ENCODE measurements at places on chromosomes 16 and 17.
A peak's percentile ranks its signal among the peaks of the same experiment; 100 is the strongest.

DNA sequence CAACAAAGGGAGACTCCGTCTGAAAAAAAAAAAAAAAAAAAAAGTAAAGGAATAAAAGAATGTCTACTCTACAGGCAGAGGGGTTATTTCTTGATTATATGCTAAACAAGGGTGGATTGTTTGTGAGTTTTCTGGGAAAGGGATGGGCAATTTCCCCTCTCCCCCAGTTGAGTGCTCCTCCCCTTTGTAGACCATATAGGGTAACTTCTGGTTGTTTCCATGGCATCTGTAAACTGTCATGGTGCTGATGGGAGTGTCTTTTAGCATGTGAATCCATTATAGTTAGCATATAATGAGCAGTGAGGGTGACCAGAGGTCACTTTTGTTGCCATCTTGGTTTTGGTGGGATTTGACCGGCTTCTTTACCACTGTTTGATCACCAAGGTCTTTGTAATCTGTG is 4.2 kb upstream of the NME1 start:
- no peak for DNase-seq

GRCh38 chr16:22638393-22639206 is 127.9 kb downstream of the NPIPB5 start:
- DNase-seq: peak; percentile 58

DNA sequence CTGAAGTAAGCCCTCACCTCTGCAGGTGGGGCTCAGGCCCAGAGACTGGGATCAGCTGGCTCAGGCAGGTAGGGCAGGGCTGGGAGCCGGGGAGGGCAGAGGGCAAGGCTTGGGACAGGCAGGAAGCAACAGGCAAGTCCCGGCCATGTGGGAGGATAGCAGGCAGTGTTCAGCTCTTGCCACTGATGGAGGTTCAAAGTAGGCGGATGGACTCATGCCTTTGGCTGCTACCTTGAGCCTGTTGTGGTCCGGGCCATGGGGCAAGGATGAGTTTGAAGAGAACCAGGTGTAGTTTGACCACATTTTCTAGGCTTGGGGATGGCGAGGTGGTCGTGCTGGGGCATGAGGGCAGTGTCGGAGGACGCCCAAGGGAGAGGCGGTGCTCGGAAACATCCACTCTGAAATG is 2.7 kb downstream of the PRCD start:
- no peak for DNase-seq

DNA sequence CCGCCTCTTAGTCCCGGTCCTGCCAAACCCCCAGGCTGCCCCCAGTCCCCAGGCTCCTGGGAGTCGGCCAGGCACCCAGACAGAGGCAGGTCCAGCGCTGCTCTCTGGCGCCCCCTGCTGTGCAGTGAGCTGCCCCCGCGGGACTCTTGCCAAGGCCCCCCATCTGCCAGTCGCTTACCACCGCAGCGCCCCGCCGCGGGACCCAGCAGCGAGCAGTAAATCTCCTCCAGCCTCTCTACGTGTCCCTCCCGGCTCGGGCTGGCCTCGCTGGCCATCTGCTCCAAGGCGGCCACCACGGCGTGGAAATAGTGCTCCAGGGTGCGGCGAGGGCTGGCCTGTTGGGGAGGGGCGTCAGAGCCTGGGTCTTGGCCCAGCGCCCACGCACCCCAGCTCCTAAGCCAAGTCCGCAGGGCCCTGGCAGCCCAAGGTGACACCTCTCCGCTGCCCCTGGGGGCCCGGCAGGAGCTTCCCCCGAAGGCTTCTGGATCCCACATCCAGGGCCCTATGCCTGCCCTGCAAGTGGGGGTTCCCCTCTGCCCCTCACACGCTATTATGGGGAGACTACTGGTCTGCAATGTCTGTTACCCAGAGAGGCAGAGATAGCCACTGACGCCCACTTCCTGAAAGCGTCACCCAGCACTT is 33.7 kb upstream of the MFSD6L start:
- no peak for DNase-seq

DNA sequence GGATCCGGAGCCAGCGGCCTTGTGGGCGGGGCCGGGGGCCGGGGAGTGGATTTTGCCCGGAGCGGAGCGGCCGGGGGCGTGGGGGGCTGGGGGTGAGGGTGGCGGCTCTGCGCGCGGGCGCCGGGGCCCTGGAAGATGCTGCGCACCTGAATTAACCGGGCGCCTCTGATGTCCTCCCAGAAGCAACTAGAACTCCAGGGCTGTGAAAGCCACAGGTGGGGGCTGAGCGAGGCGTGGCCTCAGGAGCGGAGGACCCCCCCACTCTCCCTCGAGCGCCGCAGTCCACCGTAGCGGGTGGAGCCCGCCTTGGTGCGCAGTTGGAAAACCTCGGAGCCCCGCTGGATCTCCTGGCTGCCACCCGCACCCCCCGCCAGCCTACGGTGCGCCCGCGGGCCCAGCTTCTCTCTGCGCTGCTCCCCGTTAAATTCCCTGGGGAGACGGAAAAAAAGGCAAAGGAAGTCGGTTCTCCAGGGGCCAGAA is 549 bp downstream of the SLC26A11 start:
- peak; percentile 5 for DNase-seq

DNA sequence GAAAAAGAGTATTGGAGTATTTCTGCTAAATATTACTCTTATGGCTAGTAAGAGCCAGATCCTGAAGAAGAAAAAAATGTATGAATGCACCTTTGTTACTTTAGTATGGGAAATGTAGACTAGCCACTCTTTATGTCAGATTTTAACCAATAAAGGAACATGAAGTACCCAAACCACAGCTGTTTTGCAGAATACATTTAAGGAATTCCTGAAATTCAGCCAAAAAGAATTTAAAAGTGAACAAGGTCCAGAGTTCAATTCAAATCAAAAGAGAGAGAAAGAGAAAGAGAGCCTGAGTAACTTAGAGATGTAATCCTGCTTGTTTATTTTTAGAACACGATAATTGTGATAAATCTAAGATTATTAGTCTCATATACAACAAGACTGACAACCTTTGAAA is 1.2 kb downstream of the KCNJ16 start:
- peak; percentile 7 for DNase-seq

DNA sequence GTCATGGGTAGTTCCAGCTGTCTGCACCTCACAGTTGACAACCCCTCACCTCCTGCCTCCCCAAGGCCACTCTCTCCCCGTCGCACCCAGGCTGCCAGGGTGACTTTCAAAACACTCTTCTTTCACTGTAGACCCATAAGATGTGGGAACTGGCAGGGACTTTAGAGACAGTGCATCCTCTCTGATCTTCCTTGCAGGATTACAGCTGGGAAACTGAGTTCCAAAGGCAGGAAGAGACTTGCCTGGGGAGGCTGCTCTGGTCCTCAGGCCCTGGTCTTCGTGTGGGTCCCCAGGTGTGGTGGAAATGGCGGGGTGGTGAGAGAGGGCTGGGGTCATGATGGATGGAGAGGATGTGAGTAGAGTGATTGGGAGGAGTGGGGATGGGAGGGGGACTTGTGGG is 21.9 kb upstream of the NKD1 start:
- no peak for DNase-seq

DNA sequence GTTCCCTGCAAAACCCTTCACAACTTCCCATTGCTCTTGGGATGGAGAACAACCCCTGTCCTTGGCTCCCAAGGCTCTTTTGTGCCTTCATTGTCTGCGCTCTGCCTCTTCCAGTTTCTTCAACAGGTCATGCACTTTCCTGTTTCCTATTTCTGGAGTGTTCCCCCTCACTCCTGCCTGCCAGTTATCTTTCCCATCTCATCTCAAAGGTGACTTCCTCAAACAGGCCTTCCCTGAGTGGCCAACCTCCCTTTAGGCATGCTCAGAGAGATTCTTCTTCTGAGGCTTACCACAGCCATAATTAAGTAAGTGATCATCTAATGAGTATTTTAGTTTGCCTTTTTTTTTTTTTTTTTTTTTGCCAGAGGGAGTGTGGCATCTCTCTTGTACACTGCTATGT is 2.9 kb upstream of the CYLD start:
- no peak for DNase-seq

GRCh38 chr16:49854796-49855203 is 1.1 kb downstream of the ZNF423 start:
- peak; percentile 43 for DNase-seq

GRCh38 chr16:12195296-12195695 is 218.8 kb downstream of the SNX29 start:
- no peak for DNase-seq

DNA sequence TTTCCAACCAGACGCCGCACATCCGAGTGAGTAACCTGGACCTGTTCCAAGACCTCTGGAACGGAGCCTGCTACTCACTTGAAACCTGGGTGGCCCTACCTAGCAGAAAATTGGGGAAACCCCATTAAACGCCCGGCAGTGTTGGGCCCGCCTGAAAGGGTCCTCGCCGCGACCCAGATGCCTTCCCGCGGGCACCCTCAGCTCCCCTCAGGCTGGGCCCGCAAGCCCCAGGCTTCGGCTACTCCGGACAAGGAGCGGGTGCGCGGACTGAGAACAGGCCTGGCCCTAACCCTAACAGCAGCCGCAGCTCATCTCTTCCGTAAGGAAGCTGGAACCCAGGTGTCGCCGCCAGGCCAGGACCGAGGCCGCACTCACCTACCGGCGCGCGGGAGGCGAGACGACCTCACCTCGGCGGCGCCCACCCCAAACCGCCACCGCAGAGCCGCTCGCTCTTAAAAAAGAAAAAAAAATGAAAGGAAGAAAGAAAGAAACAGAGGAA is 344 bp downstream of the PSME3IP1 start:
- DNase-seq: peak; percentile 78

GRCh38 chr16:24511174-24511573 is 28.2 kb upstream of the RBBP6 start:
- DNase-seq: no peak

DNA sequence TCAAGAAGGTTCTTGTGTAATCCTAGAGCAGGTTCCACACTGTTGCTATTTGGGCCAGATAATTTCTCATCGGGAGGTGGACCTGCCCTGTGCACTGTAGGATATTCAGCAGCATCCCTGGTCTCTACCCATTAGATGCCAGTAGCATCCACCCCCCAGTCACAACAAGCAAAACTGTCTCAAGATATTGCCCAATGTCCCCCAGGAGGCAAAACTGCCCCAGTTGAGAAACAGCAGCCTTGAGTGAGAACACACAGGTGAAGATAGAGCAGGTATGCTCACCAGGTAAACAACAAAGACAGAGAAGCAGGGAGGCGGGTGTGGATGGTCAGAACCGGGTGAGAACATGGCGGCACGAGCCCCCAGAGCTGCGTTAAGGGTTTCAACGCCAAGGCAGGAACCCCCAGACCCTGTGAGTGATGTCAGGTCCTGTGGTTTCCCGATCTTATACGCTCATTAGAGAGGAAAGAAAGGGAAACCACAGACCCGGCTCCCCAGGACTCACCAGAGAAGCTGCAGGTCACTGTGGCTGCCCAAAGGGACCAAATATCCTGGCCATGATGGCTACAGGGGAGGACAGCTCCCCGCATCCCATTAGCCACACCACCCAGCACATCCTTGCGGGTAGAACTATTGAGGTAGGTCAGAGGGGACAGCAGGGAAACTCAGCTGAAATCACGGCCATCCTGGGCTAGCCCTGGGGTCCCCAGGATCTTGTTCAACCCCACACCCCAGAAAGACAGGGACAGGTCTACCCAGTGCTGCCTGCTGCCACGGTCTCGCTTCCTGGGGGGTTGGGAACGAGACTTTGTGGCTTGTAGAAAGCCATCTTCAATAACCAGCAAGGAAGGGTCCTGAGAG is 21.2 kb downstream of the CDC42EP4 start:
- no peak for DNase-seq

DNA sequence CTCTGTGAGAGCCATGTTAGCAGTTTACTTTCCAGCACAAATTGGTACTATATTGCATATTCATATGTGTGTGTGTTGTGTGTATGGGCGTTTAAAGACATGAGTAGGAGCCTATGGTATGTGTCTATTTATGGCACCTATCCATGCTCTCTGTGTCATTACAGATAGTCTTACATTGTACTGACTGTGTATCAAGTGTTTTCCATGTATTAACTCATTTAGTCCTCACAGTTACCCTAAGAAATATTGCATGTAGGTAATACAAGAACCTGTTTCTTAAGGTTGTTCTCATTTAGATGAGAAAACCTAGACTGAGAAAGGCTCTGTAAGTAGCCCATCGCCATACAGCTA is 1.6 kb downstream of the ALG1 start:
- peak; percentile 45 for DNase-seq

GRCh38 chr16:80684136-80684765 is 120.1 kb downstream of the CDYL2 start:
- no peak for DNase-seq

DNA sequence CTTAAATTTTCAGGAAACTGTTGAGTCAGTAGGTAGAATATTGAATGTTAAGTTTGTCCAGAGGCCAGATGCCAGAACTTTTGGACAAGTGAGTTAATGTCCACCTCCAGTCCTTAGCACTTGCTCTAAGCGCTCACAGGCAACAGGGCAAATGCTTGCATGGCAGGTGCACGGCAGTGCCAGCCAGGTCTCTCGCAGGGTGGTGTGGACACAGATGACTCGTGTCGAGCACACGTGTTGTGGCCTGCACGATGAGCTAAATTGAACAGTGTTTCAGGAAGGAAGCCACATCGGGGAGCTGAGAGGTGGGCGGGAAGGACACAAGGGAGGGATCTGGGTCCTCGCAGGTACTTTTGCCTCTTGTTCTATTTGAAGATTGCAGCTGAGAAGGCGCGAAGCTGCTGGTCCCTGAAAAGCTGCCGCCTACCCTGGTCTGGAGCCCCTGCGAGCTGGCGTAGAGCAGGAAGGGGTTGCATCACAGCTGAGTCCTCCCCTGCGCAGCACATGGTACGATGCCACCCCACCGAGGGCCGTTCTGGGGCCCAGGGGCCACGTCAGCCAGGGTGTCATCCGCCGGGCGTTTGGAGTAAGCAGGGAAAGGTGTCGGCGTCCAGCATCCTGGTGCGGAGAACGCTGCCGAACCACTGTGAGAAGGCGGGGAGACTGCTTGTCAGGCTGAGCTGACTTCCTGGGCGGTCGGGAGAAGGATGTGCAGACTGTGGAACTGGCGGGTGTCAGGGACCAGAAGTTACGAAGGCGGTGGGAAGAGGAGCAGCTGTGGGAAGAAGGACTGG is 6.3 kb downstream of the RAB40C start:
- no peak for DNase-seq

DNA sequence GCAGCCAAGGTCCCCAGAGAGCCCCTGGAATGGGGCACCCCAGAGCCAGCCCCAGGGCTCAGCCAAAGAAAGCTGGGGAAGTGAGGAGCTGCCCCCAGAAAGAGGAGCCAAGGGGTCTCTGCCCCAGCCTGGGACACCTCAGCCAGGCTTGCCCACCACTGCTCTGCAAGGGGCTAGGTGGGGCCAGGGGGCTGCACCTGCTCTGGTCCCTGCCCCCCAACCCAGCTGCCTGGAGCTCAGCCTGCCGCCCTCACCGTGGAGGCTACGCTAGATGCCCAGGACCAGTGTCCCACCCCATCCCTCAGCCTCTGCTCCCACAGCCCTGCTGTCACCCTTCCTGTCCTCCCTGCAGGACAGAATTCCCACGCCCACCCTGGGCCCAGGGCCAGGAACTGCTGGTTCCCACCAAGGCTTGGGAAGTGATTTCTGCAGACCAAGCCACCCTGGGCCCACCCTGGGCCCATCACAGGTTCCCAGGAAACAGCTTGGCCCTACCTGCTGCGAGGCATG is 28.1 kb upstream of the KRT17 start:
- no peak for DNase-seq

GRCh38 chr17:8927395-8927794 is 38.1 kb downstream of the PIK3R5 start:
- no peak for DNase-seq

- DNase-seq: no peak
Observed at GRCh38 chr16:48420437-48420836, 35.2 kb upstream of the SIAH1 start.

GRCh38 chr17:77679589-77679988 is 278.9 kb upstream of the TNRC6C start:
- DNase-seq: no peak
